DMS53 (cell line): ENCODE measurements at places on chromosomes 6 and 20.

- DNase-seq: no peak
These were observed 135.8 kb upstream of the AFDN start for GRCh38 chr6:167690931-167691330.

DNA sequence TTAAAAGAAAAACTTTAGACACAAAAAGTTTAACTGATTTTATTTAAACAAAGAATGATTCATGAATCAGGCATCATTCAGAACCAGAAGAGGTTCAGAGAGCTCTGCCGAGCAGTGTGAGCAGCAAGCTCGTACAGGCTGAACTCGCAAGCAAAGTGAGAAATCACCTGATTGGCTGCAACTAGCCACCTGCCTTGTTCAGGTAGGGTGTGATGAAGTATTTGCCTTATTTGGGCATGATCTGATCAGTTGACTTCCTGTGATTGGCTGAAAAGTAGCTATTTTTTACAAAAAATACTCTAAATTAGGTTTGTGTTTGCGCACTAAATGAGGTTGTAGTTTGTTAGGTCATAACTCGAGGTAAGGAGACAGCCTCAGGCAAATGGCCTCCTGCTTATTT, 80.7 kb downstream of the HIVEP1 start:
- DNase-seq: peak; percentile 10

DNA sequence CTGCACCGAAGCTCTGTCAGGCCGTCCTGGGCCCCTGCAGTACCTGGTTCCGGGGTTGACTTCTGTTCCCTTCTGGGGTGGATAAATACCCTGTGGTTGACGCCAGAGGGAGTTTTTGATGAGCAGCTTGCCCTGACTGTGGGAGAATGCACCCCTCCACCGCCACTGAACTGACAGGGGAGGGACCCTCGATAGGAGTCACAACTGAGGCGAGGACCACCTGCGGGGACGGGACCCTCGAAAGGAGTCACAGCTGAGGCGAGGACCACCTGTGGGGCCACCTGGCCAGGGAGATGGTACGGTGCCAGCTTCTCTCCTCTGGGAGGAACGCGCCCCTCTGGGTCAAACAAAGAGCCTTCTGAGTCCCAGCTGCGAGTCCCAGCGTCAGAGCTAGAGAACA, 100.1 kb upstream of the FRMD1 start:
- DNase-seq: no peak

GRCh38 chr6:162198076-162198475, 529.5 kb downstream of the PRKN start:
- no peak for DNase-seq

DNA sequence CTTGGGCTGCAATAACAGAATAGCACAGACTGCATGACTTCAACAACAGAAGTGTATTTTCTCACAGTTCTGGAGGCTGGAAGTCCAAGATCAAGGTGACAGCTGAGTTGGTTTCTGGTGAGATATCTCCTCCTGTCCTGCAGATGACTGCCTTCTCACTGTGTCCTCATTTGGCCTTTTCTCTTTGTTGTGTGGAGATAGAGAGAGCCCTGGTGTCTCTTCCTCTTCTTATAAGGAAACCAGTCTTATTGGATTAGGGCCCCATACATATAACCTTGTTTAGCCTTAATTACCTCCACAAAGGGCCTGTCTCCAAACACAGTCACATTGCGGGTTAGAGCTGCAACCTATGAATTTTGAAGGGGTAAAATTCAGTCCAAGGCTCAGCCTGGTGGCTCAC, 57.0 kb upstream of the BMP6 start:
- DNase-seq: no peak

- DNase-seq: no peak
These were observed 11.4 kb upstream of the RAMACL start for GRCh38 chr6:166597711-166598440.

GRCh38 chr6:116572162-116572561, 858 bp downstream of the RWDD1 start:
- DNase-seq: peak; percentile 46

- peak; percentile 55 for DNase-seq
These were observed 52.9 kb upstream of the GPR31 start for GRCh38 chr6:167210375-167211294.

DNA sequence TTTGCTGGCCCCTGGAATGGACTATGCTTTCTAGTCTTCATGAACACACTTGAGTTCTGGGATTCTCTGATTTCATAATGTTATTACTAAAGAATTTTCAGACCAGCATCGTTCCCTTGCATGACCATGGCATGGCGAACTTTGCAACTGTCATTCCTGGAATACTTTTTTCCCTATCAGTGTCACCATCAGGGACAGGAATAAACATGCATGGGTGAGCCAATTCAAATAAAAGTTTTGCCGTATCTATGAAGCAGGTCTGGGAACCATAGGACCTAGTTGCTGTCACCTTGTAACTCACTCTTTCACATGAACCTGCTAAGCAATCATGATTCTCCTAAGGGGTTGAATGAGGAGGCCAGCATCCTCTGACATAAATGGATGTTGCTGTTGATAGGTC, 68.2 kb upstream of the AGPAT4 start:
- DNase-seq: no peak

- no peak for DNase-seq
These were observed 93.7 kb upstream of the SCGN start for GRCh38 chr6:25558155-25558817.

- DNase-seq: no peak
These were observed 12.4 kb upstream of the CCN5 start for GRCh38 chr20:44702776-44703175.

DNA sequence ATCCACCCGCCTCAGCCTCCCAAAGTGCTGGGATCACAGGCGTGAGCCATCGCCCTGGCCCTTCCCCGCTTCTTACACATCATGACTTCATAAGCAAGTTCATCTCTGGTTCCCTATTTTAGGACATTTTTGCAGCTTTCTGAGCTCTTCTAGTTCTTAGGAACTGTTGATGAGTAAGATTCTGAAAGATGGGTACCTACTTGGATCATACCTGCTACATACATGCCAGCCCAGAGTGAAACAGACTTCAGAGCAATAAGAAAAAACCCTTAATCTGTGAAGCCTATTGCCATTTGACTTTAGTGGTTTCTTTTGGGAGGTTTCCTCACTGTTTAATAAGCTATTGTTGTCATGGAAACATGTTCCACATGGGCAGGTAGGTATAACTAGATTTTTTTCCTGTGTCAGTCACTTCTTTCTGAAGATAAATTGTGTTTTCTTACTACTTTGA, 27.9 kb upstream of the TMEM217 start:
- peak; percentile 2 for DNase-seq

- peak; percentile 12 for DNase-seq
These were observed 117.0 kb upstream of the OGFRL1 start for GRCh38 chr6:71171497-71172070.

DNA sequence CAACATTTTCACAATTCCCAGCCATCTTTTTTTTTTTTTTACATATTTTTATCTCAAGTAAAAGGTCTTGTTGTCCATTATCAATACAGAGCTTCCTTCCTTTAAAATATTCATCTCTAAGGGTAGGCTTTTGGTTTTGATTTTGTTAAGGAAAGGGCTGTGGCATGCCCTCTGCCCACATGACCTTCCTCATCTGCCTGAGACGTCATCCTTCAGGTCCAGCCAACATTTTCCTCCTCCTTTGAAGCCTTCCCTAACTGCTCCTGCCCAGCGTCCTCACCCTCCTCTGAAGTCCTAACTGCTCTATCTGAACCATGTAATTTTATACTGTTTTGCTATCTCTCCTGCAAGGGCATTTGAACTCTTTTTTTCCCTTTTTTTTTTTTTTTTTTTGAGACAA, 73.9 kb upstream of the TGM3 start:
- no peak for DNase-seq

GRCh38 chr6:34277763-34278112, 28.9 kb upstream of the SMIM29 start:
- no peak for DNase-seq

DNA sequence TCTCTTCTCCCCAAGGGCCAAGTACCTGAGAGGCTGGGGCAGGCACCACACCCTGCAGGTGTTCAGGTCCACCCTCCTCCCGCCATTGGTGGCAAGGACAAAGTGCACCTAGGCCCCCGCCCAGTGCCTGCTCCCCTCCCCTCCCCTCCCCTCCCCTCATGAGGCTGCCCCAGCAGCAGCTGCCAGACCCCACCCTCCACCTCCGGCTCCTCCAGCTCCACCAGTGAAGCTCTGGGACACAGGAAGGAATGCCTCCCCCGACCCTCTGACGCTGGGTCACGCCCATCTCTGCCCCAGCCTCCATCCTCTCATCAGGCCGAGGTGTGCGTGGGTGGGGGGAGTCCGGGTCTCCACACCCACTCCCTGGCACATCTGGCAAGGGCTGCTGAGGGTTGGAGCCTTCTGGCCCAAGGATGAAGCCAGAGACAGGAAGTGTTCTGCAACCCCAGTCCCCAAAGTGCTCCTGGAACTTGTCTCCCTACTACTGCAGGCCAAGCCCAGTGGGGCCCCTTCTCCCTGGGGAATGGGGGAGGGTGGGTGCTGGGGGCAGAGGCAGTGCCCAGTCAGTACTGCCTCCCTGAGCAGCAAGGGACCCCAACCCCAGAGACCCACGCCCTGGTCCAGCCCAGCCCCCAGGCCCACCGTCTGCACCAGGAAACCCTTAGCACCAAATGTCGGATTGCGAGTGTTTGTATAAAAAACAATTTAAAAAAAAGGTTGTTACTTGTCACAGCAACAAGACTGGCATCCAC, 1.6 kb upstream of the UCKL1 start:
- peak; percentile 88 for DNase-seq

GRCh38 chr6:121630716-121631115, 195.3 kb downstream of the GJA1 start:
- peak; percentile 5 for DNase-seq

DNA sequence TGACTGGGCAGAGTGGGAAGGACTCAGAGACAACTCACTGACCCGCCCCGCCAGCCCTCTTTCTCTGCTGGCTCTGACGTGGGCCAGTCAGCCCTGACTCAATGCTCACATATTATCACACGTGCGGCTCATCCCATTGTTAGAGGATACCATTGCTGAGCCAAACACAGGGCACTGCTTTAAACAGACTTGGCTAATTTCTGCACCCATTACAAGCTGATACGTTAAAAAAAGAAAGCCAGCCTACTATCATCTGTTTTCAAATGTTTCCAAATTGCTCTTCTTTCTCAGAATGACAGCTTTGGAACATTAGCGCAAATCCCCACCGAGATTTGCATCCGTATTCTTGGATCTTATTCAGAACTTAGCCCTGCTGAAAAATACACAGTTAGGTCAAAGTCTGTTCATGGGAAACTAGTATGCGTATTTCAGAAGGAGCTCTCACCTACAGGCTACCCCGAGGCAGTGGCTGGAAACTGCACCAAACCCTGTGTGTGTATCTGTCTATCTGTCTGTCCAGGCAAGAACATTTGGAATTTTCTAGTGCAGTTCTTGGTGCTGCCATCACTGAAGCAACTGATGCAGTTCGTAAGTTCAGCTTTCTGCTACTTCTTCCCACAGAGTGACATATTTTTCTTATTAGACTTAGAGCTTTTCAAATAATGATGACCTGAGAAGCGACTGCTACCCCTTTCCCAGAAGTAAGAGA, 32.8 kb downstream of the RAMACL start:
- DNase-seq: no peak

GRCh38 chr6:117338567-117338966, 73.2 kb downstream of the VGLL2 start:
- DNase-seq: no peak

DNA sequence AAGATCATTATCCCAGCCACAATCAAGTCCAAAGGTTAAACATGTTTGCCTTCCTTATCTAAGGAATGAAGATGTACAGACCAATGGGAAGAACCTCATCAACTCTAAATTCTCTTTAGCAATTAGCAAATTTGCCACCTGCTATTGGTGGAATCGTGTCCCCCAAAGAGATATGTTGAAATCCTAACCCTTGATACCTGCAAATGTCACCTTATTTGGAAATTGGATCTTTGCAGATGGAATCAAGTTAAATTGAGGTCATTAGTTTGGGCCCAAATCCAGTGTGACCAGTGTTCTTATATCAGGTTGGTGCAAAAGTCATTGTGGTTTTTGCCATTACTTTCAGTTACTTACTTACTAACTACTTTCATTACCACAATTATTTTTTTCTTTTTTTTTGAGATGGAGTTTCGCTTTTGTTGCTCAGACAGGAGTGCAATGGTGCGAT, 31.3 kb downstream of the KLHL31 start:
- no peak for DNase-seq

GRCh38 chr6:6811128-6812009, 222.8 kb downstream of the LY86 start:
- DNase-seq: peak; percentile 96

DNA sequence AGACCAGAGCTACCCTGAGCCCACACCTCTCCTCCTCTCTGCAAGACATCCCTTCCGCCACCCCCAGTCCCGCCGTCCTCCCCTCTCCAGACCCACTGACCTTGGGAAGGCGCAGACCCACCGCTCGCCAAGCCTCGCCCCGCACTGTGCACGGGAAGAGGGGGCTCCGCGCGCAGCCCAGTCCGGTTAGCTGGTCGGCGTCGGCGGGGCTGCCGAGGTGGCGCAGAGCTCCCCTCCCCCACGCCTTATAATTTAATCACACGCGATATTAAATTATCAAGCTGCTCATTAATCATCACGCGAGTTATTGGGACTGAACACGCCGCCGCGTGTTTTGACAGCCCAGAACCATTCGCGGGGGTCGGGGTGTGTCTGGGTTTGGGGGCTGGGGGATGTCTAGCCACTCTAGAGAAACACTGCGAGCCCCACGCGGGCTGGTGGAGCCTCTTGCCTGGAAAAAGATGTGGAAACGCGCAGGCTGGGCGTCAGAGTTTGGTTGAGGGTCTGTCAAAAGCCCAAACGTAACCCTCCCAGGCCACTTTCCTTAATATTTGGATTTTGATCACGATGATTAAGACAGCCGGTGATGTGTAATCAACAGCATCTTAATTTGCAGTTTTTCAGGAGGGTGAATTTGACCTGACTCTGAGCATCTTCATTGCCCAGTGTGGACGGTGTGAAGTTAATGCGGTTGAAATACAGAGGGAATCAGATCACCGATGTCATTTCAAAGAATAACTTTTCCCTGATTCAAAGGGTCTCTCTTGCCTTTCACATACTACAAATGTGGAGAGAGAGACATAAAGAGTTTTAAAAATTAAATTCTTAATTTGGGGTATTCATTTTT, at the start of gene LINC00237:
TSS of gene LINC00237 (minus strand) at position 188 of the 847 bp plus-strand sequence.
- DNase-seq: no peak

GRCh38 chr6:52317841-52318581, 33.5 kb upstream of the MCM3 start:
- DNase-seq: peak; percentile 48

GRCh38 chr6:123629258-123629941, 7.3 kb downstream of the TRDN start:
- DNase-seq: no peak

GRCh38 chr6:79913369-79913768, 34.0 kb downstream of the ELOVL4 start:
- no peak for DNase-seq

DNA sequence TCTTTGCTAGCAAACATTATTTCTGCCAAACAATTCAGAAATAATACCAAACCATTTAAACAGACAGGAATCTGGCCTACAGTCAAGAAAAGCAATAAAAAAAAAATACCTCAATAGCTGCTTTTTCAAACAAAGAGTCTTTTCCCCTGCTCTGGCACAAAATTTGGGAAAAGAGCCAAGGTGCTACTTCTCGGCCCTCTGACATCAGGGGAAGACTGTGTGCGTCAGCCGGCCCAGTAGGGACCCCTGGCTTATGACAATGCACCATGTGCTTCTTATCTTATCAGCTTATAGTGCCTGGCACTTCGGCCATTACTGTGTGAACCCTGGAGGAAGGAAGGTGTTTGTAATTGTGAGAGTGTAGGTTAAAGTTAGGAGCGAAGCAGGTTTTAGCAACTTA, 89.4 kb downstream of the PDE10A start:
- no peak for DNase-seq

- no peak for DNase-seq
These were observed 1507.1 kb upstream of the DEFB115 start for GRCh38 chr20:29750268-29750899.
